Stimulated activated CD8-positive, alpha-beta memory T cell treated with anti-CD3 and anti-CD28 coated beads, Interleukin-15, amount 100 ng/mL, for 1 hour (primary cell): ENCODE measurements at places on chromosomes 2 and 18.
A peak's percentile ranks its signal among the peaks of the same experiment; 100 is the strongest.

- no peak for DNase-seq
Observed at GRCh38 chr2:218429911-218430692, 11.2 kb downstream of the VIL1 start.

DNA sequence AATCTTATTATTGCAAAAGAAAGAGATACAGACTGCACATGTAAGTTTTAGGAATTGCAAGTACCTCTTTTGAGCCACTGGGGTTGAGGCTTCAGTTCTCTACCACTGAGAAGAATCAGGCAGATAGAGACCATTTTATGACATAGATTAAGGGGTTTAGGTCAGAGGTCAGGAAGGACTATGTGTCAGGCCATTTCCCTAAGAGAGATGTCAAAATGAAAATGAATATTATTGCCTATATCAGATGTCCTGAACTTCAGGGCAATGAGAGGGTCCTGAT is 113.7 kb downstream of the GATA6 start:
- DNase-seq: no peak

GRCh38 chr2:205188239-205189138 is 493.8 kb upstream of the NRP2 start:
- DNase-seq: no peak

GRCh38 chr18:56721491-56721890 is 70.3 kb downstream of the WDR7 start:
- no peak for DNase-seq

DNA sequence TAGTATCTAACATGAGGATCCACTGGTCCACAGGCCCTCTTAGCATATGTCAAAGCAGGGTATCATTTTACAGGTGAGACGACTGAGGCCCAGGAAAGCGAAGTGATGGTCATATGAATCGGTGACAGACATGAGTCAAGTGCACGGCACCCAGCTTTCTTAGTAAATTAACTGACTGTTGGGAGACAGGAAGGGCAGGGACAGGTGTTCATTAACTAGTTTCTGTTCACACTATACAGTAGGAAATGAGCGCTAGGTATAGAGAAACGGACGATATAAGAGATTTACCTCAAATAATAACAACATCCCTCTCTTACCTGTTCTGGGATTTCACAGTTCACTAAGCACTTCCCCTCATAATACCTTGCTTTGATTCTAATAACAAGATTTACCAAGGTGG is 1.7 kb upstream of the SMARCAL1 start:
- no peak for DNase-seq

DNA sequence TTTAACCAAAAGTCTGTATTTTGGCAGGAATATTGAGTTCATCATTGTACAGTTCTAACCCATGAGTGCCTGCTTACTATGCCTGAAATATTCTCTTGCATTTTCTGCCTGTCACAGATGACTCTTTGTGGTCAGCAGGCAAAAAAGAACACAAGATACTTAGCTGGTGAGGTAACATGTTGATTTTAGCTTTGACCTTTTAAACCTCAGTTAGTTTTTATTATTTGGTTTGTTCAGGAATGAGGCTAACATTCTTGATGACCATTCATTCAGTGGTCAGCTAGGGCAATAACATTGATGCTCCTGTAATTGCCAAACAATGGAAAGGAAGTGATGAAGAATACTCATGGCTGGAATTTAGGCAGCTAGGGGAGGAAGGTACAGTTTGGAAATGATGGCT is 491.2 kb downstream of the PIK3C3 start:
- DNase-seq: no peak

DNA sequence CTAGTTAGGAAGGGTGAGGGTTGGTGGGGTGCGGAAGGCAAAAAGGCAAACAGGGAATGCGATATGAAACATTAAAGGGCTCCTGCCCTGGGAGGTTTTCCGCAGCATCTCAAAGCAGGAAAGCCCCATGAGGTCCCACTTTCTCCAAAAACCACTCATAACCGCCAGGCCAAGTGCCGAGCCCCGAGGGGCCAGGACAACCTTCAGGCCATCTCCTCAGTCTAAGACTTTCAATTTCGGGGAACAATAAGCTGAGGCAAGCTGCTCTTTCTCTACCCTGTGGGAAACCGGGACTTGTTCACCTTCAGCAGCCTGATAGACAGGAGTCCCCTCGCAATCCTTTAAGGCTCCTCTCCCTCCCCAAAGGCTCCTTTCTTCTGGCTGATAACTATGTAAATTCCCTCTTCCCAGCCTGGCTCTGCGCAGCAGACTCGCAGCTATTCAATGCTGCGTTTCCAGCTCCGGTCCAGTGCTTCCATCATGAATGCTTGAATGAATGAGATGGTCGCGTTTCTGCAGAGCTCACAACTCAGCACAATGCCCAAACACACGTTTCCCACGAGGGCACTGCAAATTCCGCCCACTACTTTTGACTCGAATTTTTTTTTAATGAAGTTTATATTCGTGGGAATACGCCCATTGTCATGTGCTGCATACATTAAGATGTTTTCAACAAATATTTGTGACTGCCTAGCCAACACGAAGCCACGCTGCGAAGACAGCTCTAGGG is 1.4 kb downstream of the LAMA1 start:
- DNase-seq: no peak

GRCh38 chr2:212032536-212033219 is 505.9 kb downstream of the ERBB4 start:
- no peak for DNase-seq

- peak; percentile 33 for DNase-seq
Observed at GRCh38 chr2:241965931-241966412, 96.4 kb downstream of the RTP5 start.

DNA sequence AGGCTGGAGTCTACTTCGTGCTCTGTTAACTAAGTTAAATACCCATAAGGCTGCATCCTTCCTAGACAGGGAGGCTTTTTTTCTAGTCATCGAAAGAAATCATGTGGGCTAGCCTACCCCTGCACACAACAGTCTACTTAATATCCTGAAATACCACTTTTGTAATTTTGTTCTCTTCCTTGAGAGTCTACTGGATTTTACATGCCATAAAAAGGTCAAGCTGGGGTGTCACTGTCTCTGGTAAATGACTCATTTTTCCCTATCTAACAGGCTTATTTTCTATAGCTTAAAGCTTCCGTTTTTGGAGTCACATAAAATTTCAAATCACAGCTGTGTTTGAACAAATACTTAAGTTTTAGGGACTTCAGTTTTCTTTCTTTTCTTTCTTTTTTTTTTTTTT is 10.7 kb upstream of the STAM2 start:
- no peak for DNase-seq

GRCh38 chr2:232870018-232870765 is at the start of gene SNORC:
SNORC (plus strand) TSS chr2:232870264; CDS start chr2:232870342, 78 bp downstream.
- DNase-seq: no peak

DNA sequence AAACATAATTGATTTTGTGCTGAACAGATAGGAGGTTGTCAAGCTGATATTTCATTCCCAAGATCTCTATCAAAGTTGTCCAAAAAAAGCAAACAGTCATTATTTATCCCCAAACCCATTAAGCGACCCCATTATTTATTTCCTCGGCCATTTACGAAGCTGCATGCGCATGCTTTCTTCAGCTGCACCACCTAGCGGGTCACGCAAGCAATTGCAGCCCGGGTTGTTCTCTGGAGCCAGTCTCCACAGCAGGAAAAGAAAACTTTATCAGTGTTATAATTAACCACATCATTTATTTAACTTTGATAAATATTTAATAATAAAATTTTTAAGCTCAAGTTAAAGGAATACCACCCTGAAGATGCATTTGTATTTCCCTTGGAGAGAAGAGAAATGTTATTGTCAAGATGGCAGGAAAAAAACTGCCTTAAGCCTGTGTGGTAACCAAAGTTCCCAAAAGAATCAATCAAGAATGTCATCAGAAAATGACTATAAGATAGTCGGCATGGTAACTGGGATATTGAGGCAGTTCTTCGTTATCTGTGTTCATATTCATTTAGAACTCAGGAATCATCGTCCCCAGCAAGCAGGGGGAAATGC is 304.7 kb downstream of the FBXO15 start:
- DNase-seq: peak; percentile 9

DNA sequence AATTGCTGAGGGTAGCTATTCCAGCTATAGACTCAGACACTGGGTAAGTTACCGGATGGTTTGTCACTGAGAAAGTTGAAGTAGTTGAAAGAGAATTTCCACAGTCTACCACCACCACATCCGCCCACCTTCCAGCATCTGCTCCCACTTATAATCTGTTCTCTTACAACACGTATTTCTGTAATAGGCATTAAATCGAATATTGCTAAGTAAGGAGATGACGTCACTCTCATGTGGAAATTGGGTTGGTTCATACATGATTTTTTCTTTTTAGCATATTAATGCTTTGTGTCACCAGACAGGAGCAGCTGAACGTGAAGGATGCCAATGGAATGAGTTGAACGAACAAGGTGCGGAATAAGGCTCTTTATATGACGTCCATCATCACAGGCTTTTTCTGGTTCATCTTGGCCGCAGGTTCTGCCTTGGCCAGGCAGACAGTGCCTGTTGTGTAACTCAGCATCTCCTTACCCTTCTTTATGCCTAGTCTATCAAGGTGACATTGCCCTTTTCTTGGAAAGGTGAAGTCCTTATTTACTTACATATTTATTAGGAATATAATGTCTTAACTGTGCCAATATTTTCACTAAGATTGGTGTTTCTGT is 45.9 kb downstream of the THUMPD2 start:
- DNase-seq: no peak

DNA sequence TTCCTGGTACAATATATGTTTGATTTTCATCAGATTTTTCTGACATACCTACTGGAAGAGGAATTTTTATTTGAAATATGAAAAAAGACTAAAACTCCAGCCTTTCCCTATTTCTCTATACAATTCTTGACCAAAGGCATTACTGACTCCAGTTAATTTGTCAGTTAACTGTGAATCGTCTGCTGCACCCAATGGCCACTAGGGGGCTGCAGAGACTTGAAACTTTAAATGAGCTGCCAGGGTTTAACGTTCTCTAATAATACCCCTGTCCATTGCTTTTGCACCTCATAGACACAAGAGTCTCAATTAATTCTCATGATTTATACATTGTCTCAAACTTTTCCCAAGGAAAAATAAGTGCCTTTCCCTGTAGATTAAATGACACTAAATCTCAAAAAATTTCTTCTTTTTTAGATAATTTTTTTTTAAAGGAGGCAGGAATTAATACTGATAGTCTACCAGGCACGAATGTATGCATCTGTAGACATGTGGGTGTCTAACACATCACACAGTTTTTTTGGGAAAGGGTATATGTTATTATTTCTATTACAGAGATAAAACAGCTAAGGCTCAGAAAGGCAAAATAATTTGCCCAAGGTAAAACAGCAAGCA is 1.8 kb upstream of the ALK start:
- no peak for DNase-seq

- DNase-seq: no peak
Observed at GRCh38 chr2:105571445-105571987, 172.7 kb upstream of the FHL2 start.

GRCh38 chr2:43333101-43333655 is 106.8 kb upstream of the ZFP36L2 start:
- DNase-seq: no peak

DNA sequence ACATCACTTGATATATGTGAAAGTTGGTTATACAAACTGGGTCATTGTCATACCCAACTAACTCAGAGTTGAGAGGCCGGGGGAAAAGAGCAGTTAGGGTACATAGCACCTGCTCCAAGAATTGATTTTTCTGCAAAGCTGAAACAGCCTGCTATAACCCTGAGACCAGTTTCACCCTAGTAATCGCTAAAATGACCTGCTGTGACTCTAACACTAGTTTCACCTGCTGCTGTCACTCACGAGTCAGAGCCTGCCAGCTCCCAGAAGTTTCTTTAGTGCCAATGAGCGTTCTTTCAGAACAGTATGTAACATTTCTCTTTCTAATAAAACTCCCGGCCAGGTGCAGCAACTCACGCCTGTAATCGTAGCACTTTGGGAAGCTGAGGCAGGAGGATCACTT is 28.0 kb downstream of the SRSF7 start:
- DNase-seq: no peak

DNA sequence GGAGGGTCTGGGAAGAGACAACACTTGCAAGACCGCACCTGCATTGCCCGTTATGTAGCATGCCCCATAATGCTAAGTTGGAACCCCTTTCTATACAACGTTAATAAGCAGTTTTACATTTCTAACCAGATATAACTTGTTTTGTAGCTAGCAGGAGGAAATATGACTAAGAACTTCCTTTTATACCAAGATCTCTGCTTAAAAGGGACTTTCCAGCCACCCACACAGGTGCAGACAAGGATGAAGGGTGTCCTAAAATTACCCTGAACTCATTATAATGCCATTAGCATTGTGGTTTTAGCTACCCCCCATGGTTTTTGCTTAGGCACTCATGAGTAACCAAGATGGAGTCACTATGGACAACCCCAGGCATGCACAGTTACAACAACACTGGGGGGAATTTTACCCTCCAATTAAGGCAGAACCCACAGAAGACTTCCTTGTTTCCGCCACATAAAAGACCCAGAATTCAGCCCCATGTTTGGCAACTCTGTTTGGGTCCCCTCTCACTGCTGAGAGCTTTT is 362.8 kb downstream of the CBLN2 start:
- DNase-seq: no peak

- no peak for DNase-seq
Observed at GRCh38 chr2:141711627-141712026, 419.2 kb downstream of the LRP1B start.

DNA sequence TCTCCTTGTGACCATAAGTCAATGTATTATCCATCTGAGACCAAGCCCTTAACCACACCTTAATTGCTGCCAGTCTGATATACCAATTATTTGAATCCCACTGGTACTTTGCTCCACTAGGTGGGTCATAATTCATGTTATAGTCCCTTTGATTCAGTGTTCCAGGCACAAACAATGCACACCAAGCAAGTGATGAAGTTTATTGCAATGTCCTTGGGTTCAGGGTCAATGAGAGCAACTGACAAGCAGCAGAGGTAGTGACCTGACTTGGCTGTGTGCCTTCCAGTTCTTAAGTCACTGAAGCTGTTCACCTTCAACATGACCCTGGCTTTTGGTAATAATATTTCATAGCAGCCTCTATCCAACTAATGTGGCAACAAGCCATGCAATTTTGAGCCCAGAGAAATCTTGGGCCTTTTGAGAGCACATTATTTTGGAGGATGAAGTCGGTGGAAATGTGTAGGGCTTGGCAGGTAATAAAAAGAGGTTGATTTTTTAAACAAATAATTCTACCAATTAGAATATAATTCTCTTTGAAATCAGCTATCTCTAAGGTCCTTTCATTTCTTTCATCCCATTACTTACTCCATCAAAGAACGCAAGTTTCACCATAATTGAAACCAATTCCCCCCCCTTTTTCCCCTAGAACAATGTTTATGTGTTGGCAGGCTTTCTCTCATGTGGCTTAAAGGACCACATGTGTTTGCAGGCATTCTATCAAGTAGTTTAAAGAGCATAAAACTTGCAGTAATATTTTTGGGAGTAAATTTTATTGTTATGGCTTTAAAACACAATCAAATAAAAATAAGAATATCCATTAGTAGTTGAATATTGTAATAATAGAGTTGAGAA is 3.1 kb upstream of the CPO start:
- DNase-seq: no peak
